ENCODE measurements at places on chromosomes 12 and 14. TPM values are rescaled to one million over a fixed set of nuclear protein-coding genes. Genes with fewer than 3 reads are reported as not detected.

The MTRFR gene
- 23.5 TPM for total RNA-seq

The ZNF385A gene
- total RNA-seq, result 1.1 TPM

DNA sequence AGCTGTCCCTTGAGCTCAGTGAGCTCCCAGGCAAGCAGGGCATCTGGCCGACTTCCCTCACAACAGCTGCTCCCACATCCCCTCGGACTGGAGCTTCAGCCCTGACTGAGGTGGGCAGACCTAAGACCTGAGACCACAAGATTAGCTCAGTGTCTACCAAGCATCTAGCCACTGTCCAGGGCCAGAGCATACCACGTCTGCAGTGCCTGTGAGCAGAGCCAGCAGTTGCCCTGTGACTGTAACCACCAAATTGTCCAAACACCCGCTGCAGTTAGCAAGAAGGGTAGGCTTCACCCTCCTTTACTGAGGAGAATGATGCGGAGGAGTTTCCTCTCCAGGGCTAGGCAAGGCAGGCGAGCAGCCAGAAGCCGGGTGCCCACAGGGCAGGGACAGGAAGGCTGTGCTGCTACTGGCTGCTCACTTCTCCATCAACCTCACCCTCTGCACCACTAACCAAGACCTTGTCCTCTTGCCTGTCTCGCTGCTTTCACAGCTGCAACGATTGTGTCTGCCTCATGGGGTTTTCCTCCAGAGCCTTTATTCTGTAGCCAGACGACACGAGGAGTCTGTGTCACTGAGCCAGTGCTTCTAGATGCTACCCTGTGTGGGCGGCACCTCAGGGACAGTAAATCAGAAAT is 53.9 kb downstream of the ANAPC7 start:
- H3K36me3 ChIP-seq, result peaks cover 31% of the 10 kb centered on the region
- H3K27me3 ChIP-seq, result peaks cover 4% of the 10 kb centered on the region
- H3K4me3 ChIP-seq, result peak overlapping the region; percentile 41
- peak overlapping the region; percentile 80 for H3K27ac ChIP-seq

- no peak for DNase-seq
- H3K36me3 ChIP-seq, result peaks cover 22% of the 10 kb centered on the region
- peaks cover 2% of the 10 kb centered on the region for H3K4me1 ChIP-seq
- H3K27ac ChIP-seq, result no peak overlapping the region
- H3K27me3 ChIP-seq, result no peaks in the 10 kb centered on the region
These were observed 35.8 kb downstream of the SPATA7 start for GRCh38 chr14:88421286-88421685.

All from activated naive CD8-positive, alpha-beta T cell treated with anti-CD3 and anti-CD28 coated beads for 36 hours (primary cell).